ENCODE measurements at places on chromosomes 4 and X.

- no peak for DNase-seq
Measured at GRCh38 chr4:161254375-161254774, 909.4 kb downstream of the FSTL5 start.

- no peak for DNase-seq
Measured at GRCh38 chr4:9996319-9997110, 24.8 kb downstream of the SLC2A9 start.

- no peak for DNase-seq
Measured at GRCh38 chrX:76520273-76521054, 93.0 kb downstream of the MAGEE1 start.

GRCh38 chrX:29962061-29962460, 253.3 kb upstream of the MAGEB2 start:
- no peak for DNase-seq

- no peak for DNase-seq
Measured at GRCh38 chr4:169266661-169267060, 4.1 kb downstream of the SH3RF1 start.
